ENCODE measurements at places on chromosomes 13 and 19.

DNA sequence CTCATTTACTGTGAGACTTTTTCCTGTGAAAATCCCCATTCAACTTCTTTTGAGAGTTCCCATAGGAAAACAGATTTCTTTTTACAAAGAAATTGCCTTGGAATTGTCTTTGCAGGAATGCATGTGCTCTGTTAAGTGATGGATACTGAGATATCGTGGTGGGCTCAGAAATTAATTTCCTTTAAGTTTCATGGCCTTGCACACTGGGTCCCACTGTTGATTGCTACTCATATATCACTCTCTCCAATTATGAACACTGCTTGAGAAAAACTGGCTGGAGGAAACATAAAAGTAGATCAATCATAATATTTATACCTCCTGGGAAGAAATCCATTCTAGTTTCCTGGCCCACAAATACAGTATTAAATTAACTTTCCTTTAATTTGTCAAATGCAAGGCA lies 131.3 kb downstream of the OXGR1 start:
- DNase-seq: no peak

GRCh38 chr13:87754097-87754496 lies 82.9 kb downstream of the SLITRK5 start:
- DNase-seq: no peak

- no peak for DNase-seq
Observed at GRCh38 chr19:28456252-28456651, 756.7 kb downstream of the UQCRFS1 start.

- DNase-seq: no peak
Observed at GRCh38 chr19:7973883-7974282, 30.4 kb upstream of the TIMM44 start.

- no peak for DNase-seq
Observed at GRCh38 chr19:50320596-50320995, 8.6 kb downstream of the KCNC3 start.

DNA sequence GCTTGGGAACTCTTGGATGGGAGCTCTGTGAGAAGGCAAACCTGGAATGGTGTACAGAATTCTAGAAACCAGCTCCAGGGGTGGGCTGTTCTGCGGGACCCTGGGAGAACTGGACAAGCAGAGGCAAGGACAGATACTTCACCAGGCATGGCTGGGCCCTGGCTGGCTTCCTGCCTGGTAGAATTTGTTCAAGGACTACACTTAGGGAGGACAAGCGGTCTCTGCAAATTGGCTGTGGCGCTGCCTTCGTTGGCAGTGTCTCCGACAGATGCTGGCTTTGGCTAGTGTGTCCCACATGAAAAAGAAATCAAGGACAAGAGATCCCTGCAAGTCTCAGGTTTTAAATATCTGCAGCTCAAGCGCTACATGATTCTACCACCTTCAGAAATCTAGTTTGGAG lies 12.4 kb downstream of the CEBPG start:
- no peak for DNase-seq

- DNase-seq: no peak
Observed at GRCh38 chr19:1018932-1019615, 1.8 kb downstream of the TMEM259 start.

DNA sequence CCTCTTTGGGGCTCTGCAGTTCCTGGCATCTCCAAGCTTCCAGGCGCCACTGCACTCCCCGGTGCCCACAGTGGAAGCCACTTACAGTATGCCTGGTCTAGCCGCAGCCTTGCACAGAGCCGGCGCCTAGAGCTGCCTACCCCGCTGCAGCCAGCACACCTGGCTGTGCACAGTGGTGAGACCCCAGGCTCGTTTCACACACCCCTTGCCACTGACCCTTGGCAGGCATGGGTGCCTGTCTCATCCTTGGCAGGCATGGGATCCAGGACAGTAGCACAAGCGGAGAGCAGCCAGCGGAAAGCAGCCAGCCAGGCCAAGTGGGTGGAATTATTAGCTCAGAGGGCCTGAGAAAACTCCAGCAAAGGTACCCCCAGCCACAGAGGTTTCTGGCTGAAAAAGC lies 86.0 kb downstream of the SERP2 start:
- no peak for DNase-seq

DNA sequence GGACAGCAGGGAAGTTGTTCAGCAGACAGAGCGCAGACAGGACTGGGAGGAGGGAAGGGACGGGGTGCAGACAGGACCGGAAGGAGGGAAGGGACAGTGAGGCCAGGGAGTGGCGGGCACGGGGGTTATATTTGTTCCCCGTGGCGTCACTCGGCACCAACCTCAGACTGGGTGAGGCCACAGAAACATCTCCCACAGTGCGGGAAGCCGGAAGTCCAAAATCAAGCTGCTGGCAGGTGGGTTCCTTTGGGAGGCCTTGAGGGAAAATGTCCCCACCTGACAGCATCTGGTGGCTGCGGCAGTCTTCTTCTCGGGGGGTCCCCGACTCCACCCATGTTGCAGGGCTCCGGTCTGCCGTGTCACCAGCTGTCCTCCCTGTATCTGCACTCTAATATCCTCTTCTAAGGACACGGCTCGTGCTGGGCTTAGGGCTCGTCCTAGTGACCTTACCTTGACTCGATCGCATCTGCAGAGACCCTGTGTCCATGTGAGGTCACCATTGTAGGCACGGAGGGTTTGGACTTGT lies 133.0 kb downstream of the STK24 start:
- no peak for DNase-seq

- no peak for DNase-seq
Observed at GRCh38 chr19:40466985-40467734, at the start of gene SPTBN4. Gene SPTBN4 (plus strand): TSS chr19:40467001. CDS start chr19:40472622, 5,621 bp downstream.

GRCh38 chr19:13210941-13211340 lies 60.7 kb downstream of the IER2 start:
- DNase-seq: no peak

- DNase-seq: no peak
Observed at GRCh38 chr19:33715462-33715861, 81.2 kb upstream of the KCTD15 start.

- no peak for DNase-seq
Observed at GRCh38 chr19:16258440-16258903, 60.8 kb downstream of the AP1M1 start.

DNA sequence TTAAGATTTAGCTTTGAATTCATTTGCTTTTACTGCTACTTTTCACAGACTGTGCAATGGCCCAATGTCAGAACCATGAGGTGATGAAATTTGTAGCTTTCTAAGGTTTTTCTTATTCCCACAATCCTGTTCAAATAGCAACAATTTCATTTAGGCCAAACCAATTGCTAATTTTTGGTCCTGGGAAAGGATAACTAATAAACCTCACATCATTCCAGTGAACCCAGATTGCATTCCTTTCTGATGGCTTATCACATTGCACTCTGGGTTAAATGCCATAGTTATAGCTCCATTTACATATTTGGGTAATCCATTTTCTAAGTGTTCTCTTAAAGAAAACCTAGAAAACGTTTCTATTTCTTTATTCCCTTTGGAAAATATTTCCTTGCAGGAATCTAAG lies 22.9 kb upstream of the POMP start:
- DNase-seq: no peak

GRCh38 chr19:48556163-48556562 lies 4.2 kb downstream of the SULT2B1 start:
- DNase-seq: no peak

DNA sequence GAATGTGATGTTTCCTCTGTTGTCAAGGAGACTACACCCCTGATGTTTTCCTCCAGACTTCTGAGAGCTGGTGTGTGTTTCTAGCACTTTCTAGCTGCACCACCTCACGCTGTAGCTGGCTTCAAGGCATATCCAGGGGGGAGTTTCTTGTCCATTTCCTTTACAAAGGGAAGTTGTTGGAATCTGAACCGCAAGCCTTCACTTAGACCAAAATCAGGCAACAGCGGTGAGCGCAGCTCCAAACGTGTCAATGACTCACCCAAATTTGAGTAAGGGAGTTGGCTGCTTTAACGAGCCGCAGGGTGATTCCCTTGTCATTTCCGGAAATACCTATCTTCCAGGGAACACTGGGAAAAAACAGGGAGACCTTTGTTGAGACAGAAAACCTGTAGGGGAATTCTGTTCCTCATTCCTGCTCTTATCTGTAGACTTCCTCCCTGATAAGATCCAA lies 2.5 kb downstream of the LDLR start:
- DNase-seq: no peak

DNA sequence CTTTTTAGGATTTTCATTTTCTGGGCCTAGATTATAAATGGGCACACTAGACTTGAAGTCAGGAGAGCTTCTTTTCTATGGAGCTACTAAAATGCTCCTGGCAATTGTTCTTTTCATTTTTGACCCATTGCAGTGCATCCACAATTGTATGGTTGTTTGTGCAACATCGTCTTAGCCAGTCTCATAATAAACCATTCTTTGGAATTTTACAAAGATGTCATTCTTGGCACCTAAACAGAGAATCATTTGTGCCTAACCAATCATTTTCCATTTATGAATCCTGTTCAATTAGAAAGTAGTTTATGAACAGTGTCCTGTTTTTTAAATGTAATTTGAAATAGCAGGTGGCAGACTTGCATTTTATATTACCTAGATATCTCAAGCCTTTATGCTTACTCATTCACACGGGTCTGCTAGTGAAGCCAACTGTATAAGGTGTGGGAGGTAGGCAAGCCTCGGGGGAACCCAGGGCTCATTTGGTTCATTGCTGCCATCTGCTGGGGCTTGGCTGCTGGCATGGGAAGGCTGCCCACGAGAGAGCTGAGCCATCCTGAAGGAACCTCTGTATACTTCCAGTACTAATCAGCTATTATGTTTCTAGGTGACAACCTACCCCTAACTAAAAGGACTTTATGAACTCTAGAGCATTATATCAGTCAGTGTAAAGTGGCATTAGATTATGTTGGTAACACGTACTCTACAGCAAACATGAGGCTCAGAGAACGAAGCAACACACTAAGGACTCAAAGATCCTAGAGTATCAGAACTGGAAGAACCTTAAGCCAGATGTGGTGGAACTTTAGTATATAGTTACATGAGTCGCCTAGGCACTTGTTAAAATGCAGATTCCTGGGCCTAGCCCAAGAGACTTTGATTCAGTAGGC lies 60.0 kb downstream of the TPT1 start:
- DNase-seq: peak; percentile 7

DNA sequence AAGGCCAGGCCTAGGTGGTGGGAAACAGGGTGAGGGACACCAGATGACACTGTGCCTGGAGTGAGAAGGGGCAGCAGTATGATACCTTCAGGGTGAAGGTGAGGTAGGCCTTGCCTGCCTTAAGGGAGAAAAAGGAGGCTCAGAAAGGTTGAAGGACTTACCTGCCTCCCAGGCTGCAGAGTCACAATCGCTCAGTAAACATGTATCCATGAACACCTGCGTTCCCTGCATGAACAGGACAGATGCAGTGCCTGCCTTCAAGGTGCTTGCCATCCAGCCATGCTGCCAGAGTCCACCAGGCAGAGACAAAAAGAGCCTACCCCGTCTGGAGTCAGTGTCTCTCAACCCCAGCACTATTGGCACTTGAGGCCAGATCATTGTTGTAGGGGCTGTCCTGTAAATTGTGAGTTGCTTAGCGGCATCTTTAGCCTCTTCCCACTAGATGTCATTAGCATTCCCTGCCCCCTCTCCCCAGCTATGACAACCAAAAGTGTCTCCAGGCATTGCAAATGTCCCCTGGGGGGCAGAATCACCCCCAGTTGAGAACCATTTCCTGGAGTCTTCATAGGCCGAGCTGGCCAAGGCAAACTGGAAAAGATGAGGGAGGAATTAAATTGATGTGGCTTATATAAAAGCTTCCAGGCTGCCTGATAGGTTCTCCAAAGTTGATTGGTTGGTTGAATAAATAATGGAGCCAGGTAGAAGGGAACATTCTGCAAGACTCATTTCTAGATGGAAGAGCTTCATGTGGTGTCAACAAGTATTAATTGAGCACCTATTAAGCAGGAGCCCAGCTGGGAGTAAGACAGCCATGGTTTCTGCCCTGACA lies 1.7 kb downstream of the MAP3K10 start:
- no peak for DNase-seq

DNA sequence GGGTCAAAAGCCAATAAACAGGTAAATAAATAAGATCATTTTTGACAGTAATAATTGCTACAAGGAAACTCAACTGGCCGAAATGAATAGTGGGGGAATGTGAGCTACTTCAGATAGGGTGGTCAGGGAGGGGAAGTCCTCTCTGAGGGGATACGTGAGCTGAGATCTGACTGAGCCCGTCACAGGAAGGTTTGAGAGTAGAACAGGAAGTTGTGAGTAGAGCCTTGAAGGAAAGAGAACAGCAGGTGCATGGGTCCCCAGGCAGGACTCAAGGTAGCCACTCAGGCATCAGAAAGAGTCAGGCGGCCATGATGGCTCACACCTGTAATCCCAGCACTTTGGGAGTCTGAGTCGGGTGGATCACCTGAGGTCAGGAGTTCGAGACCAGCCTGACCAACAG lies 6.3 kb downstream of the IRGQ start:
- no peak for DNase-seq

GRCh38 chr19:10523135-10523636 lies 5.9 kb upstream of the S1PR5 start:
- no peak for DNase-seq

DNA sequence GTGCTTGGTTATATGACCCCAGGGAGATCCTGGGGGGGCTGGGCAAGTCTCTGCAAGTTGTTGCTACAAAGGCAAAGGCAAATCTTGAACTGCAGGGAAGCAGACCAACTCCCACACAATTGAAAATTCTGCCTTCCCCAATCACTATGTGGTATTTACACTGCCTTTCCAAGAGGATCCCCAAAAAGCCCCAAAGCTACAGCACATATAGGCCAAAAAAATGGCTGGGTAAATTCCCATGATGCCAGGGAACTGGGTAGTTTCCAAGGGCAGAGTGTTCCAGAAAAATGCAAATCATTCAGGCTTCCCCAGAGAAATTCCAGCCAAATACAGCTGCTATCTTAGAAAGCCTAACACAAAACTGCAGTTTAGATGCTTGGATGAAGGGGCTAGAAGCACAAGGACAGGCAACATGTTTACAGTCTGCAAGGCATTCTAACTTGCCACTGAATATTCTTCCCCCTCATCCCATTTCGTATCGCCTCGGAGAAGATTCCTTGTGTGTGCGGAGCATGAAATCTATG lies 6.2 kb downstream of the FOXO1 start:
- no peak for DNase-seq

DNA sequence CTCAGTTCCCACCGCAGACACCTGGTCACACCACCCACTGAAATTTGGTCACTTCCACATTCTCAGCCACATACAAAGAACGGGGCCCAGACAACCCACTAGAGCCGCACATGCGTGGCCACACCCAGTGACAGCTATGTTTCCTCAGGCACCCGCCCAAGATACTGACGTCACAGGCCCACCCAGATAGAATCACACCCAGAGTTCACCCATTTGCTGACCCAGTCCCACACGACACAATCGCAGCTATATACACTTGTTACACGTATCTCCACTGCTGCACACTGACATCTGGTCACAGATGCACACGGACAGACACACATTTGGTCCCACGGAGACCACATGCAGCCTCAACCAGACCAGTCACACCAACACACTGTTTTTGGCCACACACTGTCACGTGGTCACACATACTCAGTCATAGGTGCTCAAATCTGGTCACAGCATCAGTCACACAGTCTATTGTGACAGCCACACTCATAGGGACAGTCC lies 2.9 kb downstream of the NUMBL start:
- no peak for DNase-seq

GRCh38 chr13:23979361-23980159 lies 82.3 kb upstream of the C1QTNF9B start:
- DNase-seq: peak; percentile 4
